Adrenal gland (tissue), 19 donors: ENCODE measurements at places on chromosomes 7 and 10. TPM values are rescaled to one million over a fixed set of nuclear protein-coding genes. Genes with fewer than 3 reads are reported as not detected.

DNA sequence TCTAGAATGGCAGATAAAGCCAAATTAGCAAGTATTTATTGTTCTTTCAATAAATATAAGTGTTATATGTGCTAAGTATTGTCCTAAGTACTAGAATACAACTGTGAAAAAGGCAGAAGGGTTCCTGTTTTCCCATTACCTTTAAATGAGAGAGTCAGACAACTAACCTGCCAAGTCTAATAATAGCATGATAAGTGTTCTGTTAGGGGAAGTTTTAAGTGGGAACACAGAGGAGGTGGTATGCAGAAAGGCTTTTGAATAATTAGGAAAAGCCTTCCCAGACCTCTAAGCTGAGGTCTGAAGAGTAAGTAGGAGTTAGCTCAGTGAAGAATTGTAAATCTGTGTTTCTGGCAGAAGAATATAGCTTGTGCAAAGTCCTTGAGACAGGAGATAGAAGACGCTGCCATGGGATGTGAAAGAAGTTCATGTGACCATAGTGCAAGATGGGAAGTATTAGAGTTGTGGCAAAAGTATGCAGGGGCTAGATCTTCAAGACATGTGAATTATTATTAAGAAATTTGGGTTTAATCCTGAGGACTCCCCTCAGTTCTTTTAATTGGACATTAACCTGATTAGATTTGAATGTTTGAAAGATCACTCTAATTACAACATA, 12.5 kb downstream of the SHOC2 start:
- H3K27me3 ChIP-seq, result no peaks in the 10 kb centered on the region
- no peaks in the 10 kb centered on the region for H3K36me3 ChIP-seq
- no peak overlapping the region for H3K4me3 ChIP-seq
- no peak for DNase-seq

COL1A2 gene
- total RNA-seq, result 192 TPM

DNA sequence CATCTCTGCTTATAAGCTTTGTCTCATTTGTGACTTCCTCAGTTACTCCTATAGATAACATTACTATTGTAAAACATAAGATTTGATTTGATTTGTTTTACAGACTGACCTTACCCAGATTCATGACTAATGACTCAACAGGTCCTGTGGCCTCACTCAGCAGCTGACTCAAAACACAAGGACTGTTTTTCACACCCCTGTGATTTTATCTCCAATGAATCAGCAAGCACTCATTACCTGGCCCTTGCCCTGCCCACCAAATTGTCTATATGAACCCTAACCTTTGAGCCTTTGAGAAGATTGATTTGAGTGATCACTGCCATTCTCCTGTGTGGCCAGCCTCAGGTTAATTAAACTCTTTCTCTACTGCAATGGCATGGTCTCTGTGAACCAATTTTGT, 1064.6 kb upstream of the LRRTM3 start:
- no peaks in the 10 kb centered on the region for H3K4me1 ChIP-seq
- no peak overlapping the region for H3K4me3 ChIP-seq
- no peaks in the 10 kb centered on the region for H3K27me3 ChIP-seq
- H3K27ac ChIP-seq, result no peak overlapping the region
- DNase-seq, result no peak

- DNase-seq, result peak; percentile 31
- H3K36me3 ChIP-seq, result no peaks in the 10 kb centered on the region
- H3K4me1 ChIP-seq, result no peaks in the 10 kb centered on the region
Measured at GRCh38 chr7:93715234-93715633, 140.7 kb upstream of the CALCR start.

PTF1A gene
- total RNA-seq, result not detected

GRCh38 chr7:44290252-44290620, 35.2 kb downstream of the CAMK2B start:
- H3K4me1 ChIP-seq, result peaks cover 15% of the 10 kb centered on the region
- no peak overlapping the region for H3K27ac ChIP-seq
- peaks cover 5% of the 10 kb centered on the region for H3K27me3 ChIP-seq
- H3K4me3 ChIP-seq, result no peak overlapping the region
- no peaks in the 10 kb centered on the region for H3K36me3 ChIP-seq
- peak; percentile 14 for DNase-seq

DNA sequence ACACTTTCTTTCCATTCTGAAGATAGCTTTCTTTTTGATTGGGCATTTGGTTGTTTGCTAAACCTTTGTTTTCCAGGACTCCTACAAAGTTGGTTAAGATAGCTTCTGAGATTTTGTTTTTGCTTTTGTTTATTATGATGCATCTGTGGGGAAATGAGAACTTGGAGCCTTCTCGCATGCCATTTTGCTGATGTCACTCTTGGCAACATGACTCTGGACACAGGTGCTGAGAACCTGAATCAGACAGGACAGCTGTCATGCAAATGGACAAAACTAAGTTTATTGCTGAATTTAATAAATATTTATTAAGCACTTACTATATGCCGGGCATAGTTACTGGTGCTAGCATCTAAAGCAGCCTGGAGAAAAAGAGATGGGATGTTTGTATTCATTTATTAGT, 274.1 kb downstream of the ZEB1 start:
- no peak overlapping the region for H3K27ac ChIP-seq
- H3K36me3 ChIP-seq, result no peaks in the 10 kb centered on the region
- H3K27me3 ChIP-seq, result no peaks in the 10 kb centered on the region
- no peak overlapping the region for H3K4me3 ChIP-seq

DNA sequence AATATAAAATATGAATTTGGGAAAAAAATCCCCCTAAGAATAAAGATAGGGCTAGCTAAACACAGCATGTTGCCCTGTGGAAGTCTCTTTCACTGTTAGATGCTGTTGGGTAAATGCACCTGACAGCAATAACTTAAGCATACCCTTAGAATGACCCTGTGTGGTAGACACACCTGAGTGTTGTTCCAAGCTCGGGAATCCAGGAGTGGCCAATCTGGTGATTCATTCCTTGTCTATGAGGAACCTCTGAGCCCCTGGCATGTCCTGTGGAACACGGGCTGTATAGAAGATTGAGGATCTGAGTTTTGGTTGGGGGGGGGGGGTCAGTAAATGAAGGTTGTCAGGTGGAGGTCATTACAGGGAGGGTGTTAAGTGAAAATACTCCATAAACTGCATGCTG, 730.0 kb upstream of the IGFBP3 start:
- no peaks in the 10 kb centered on the region for H3K4me1 ChIP-seq
- no peaks in the 10 kb centered on the region for H3K27me3 ChIP-seq
- H3K36me3 ChIP-seq, result no peaks in the 10 kb centered on the region
- no peak overlapping the region for H3K27ac ChIP-seq
- no peak overlapping the region for H3K4me3 ChIP-seq

- DNase-seq, result no peak
- H3K27me3 ChIP-seq, result no peaks in the 10 kb centered on the region
- H3K27ac ChIP-seq, result no peak overlapping the region
- H3K36me3 ChIP-seq, result no peaks in the 10 kb centered on the region
Measured at GRCh38 chr7:153433223-153433622, 619.0 kb upstream of the DPP6 start.

DNA sequence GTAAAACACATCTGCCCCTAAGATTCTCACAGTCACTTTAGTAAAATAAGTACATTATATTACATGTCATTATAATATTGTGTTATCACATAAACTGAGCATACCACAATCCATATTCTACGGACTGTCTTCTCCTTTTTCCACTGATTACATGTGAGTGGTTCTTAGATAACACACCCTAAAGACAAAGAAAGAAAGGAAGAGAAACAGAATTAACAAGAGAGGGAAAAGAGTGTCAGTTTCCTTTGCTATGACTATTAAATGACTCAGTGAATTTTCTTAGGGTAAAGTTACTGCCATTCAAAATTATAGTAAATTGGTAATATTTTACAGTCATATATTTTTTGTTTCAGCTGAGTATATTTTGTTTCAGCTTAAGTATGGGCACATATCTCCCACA, 268.3 kb downstream of the TWIST1 start:
- H3K36me3 ChIP-seq, result no peaks in the 10 kb centered on the region
- no peaks in the 10 kb centered on the region for H3K27me3 ChIP-seq
- no peak for DNase-seq
- H3K27ac ChIP-seq, result no peak overlapping the region
- H3K4me3 ChIP-seq, result no peak overlapping the region

DNA sequence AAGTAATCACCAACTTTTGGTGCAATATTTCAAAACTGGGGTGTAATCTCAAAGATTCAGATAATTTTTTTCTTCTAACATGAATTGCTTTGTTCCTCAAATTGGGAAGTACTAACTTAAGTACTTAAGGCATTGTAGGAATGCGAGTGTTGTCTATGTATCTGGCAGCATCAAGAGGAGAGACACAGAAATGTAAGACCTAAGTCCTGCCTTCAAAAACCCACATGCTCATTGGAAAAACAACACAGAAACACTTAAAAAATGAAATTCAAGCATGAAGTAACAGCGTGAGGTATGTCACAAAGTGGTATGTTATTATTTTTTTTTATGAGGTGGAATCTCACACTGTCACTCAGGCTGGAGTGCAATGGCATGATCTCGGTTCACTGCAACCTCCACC, 288.5 kb downstream of the ZEB1 start:
- H3K4me3 ChIP-seq, result no peak overlapping the region
- no peak overlapping the region for H3K27ac ChIP-seq

- peaks cover 24% of the 10 kb centered on the region for H3K4me1 ChIP-seq
- no peak for DNase-seq
- no peak overlapping the region for H3K4me3 ChIP-seq
Measured at GRCh38 chr7:127782654-127783559, 130.9 kb downstream of the SND1 start.

- DNase-seq, result no peak
- H3K4me1 ChIP-seq, result peaks cover 18% of the 10 kb centered on the region
- no peak overlapping the region for H3K4me3 ChIP-seq
- no peak overlapping the region for H3K27ac ChIP-seq
- H3K36me3 ChIP-seq, result no peaks in the 10 kb centered on the region
- peaks cover 28% of the 10 kb centered on the region for H3K27me3 ChIP-seq
Measured at GRCh38 chr7:128270826-128271272, 29.8 kb downstream of the LEP start.

DNA sequence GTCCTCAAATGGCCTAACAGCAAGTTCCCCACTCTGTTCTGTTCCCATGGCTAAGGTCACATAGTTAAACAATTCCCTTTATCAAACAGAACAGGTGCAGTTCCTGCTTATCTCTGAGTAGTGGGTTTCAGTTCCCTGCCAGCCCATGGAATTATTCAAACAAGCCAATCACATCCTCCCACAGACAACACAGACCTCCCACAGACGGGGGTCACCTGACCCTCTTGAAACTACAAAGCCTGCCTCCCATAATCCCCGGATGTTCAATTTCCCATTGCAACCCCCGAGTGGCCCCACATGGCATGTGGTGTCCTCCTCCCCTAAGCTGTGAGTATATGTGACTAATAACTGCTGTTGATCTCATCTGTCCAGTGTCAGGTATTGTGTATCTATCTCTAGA, 64.1 kb downstream of the TMEM168 start:
- no peak for DNase-seq
- no peaks in the 10 kb centered on the region for H3K4me1 ChIP-seq

STEAP1 gene
- total RNA-seq, result 1.1 TPM

DNA sequence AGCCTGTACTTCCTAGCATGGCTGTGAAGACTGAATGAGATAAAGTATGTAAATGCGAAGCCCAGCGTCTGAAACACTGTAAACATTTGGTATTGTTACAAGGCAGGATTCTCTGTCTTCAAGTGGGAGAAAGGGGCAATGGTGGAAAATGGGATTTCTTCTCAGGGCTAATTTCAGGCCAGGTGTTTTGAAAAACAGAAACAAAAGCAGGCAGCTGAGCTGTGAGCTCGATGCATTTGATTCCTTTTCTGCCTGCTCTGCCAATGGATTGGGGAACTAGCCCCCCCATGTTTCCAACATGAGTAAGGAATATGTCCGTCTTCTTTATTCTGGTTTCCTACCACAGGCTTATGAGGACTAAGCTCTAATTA, 732.1 kb upstream of the AUTS2 start:
- H3K27me3 ChIP-seq, result no peaks in the 10 kb centered on the region
- no peak for DNase-seq
- no peaks in the 10 kb centered on the region for H3K36me3 ChIP-seq
- H3K4me3 ChIP-seq, result no peak overlapping the region

DNA sequence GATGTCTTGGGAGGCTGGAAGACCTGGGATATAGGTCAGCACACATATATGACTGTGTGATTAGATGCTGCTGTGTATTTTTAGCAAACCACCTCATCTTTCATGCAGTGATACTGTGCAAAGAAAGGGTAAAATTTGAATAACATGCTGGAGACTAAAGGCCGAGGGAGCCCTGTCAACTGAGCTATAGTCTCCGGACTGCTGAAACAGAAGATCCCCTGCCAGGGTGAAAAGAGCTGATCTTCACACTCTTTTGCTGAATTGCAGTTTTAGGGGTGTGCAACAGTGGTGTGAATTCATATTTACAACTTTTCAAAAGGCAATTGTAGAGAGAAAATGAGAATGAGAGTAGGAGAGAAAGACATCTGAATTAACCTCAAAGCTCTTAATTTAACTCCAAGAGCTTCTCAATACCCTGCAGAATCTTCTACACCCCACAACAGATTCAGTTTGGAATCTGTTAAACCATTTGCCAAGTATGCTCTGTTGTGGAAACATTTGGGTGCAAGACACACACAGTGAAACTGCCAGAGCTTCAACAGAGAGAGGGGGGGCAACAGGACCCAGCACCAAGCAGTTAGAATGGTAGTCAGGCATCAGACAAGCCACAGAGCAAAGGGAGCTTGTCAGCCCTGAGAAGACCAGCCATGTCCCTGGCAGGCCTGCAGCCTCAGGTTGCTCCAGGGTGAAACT, 190.1 kb upstream of the STK17A start:
- DNase-seq, result no peak
- H3K36me3 ChIP-seq, result no peaks in the 10 kb centered on the region
- no peak overlapping the region for H3K4me3 ChIP-seq
- H3K27ac ChIP-seq, result no peak overlapping the region

DNA sequence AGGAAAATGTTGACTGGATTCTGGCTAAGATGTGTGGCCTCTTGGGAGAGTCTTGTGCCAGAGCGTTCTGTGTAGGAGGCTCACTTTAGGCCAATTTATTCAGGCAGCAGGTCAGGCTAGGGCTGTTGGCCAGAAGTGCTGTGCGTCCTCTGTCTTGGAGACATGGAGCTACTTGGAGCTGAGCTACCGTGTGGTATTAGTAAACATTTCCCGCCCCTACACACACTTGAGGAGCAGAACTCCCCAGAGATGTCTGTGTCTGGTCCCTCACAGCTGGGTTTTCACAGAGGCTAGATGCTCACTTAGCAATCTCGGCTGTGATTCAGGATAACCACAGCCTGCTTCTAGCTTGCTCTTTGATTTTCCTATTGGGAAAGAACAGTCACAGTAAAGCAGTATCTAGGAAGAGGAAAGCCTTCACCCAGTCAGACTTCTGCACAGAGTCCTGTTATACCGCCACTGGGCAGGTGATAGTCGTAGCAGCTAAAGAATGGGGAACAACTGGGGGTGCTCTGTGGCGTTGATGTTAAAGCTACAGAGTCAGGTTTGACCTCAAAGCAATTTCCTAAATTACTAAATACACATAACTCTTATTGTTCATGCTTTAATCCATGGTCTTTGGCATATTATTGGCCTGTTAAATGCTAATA, 86.7 kb downstream of the MDFIC start:
- peaks cover 34% of the 10 kb centered on the region for H3K4me1 ChIP-seq
- no peak overlapping the region for H3K4me3 ChIP-seq
- no peaks in the 10 kb centered on the region for H3K36me3 ChIP-seq
- H3K27me3 ChIP-seq, result no peaks in the 10 kb centered on the region
- no peak overlapping the region for H3K27ac ChIP-seq
- peak; percentile 16 for DNase-seq

SLC39A12 gene
- 0.20 TPM for total RNA-seq

SYPL1 gene
- 107 TPM for total RNA-seq

- peaks cover 4% of the 10 kb centered on the region for H3K27me3 ChIP-seq
- no peak overlapping the region for H3K4me3 ChIP-seq
- H3K27ac ChIP-seq, result no peak overlapping the region
- DNase-seq, result no peak
- no peaks in the 10 kb centered on the region for H3K36me3 ChIP-seq
Measured at GRCh38 chr10:129416155-129416554, 50.9 kb upstream of the MGMT start.

GJD4 gene
- total RNA-seq, result not detected

NCF1 gene
- 37.1 TPM for total RNA-seq
